ENCODE measurements at places on chromosomes 11 and 22.

- DNase-seq = no peak
These were observed 31.7 kb upstream of the NAV2 start for GRCh38 chr11:19680829-19681368.

DNA sequence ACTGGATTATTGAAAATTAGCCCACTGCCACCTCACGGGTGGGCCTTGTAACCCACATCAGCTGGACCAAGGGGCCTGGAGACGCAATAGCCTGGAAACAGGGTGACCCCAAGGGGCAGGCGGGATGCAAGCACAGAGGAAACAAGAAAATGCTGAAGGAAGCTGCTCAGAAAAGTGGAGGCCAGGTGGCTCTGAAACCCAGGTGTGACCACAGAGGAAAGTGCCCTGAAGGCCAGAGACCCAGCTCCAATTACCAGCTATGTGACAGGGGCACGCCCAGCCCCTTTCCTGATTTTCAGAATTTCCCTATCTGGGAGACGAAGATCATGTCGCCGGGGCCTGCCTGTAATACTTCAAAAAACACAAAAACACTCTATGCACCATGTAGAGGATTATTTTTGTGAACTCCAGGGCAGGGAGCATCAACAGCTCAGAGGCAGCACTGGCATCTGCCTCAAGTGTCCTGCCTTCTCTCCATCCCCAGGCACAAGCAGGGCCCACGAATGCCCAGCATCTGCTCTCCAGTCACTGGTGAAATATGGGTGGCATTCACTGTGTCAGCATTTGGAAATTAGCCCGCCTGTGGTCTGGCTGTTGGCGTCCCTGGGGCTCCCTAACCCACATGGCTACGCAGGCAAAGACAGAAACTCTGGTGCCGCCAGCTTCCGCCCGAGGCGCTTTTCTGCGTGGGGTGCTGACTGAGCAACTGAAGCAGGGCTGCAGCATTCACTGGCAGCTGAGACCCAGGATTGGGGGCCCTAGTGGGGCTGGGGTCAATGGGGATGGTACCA lies 6.3 kb downstream of the KCNJ1 start:
- DNase-seq = no peak

- DNase-seq = no peak
These were observed 461 bp downstream of the TBC1D10A start for GRCh38 chr22:30326255-30326705.

DNA sequence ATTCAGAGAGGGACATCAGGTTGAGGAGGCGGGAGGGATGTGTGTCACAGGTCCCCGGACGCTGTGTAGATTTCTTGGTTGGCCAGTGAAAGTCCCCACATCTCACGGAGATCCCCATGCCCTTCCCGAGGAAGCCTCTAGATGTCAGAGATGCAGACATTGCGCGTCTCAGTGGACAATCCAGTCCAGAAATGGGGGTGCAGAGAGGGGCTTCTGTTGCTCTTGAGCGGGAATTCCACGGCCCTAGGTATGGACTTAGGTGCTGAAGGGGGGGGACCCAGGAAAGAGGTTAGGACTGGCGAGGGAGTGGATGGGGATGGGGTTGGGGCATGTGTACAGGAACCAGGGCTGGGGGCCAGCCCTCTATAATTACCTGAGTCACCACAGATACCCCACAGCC lies 7.0 kb downstream of the THY1 start:
- DNase-seq = no peak

GRCh38 chr11:113519989-113520613 lies 44.9 kb upstream of the DRD2 start:
- DNase-seq = no peak

DNA sequence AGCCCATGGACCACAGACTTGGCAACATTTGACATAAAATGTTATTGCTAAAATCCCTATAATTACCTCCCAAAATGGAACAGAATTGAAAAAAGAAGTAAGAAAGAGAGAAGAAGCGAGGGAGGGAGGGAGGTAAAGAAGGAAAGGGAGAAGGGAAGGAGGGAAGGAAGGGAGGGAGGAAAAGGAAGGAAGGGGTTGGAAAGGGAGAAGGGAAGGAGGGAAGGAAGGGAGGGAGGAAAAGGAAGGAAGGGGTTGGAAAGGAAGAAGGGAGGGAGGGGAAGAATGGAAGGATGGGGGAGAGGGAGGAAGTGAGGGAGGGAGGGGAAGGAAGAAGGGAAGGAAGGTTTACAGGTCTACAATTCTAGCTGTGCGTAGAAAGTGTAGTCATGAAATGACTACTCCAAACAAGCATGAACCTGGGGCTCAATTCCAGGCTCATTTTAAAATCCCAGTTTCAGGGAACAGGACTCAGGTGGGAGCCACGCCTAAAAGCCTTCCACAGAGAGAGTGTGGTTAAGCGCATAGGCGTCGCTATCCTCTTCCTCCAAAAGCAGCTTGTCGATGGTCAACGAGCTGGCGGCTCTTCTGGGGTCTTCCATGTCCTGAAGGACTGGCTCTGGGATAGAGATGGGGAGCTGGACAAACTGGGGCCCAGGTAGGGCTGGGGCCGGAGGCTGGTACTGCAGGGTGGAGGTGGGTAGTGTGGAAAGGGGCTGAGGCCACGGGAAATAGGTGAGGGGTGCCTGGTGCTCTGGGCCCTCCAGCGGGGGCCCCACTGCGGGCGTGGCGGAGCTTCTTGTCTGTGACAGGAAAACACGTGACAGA lies 25.1 kb downstream of the POU2AF1 start:
- DNase-seq = no peak

DNA sequence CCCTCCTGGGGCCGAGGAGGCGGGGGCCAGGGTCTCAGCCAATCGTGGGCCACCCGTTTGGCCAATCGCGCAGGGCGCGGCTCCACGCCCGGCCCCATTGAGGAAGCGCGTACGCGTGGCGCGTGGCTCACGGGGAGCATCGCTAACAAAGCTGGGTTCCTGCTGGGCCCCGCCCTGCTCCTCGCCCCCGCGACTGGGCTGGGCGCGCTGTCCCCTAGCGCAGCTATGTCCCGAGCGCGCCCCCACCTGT lies 614 bp upstream of the ASCL2 start:
- no peak for DNase-seq

DNA sequence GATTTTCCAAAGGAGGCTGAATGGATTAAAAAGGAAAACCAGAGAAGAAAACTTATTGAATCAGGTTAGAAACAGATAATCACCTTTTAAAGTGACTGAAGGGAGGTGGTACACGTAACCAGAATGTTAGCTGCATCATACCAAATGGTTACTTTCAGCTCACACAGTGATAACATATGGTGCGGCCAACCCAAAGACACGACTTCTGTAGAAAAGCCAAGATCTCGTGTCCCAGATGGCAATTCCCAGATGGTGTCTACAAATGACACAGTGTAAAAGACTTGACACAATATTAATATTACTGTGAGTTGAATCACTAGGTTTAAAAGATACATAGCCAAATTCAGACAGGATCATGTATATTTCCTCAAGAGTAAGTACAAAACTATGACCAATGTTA lies 5.2 kb downstream of the PPP2R1B start:
- no peak for DNase-seq

GRCh38 chr11:129814244-129815014 lies 1.2 kb upstream of the TMEM45B start:
- no peak for DNase-seq

- no peak for DNase-seq
These were observed 23.2 kb downstream of the MED15 start for GRCh38 chr22:20530368-20531153.

GRCh38 chr11:46736615-46737014 lies 17.6 kb downstream of the F2 start:
- no peak for DNase-seq

DNA sequence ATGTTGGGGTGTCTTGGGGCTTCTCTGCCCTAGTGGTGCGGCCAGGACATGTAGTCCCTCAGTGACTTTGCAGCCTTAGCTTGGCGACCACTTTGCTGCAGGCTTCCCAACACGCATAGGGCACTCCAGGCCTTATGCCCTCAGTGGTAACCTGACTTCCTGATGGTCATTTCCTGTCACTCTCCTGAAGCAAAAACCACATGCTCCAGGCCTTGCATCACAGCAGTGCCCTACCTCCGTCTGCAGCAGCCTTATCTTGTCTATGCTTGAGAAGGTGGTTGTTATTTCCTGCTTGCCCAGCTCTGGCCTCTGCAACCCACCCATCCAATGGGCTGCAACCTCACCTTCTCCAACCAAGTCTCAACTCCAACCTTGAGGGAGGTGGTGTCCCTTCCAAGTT lies 33.4 kb upstream of the PISD start:
- DNase-seq = no peak

DNA sequence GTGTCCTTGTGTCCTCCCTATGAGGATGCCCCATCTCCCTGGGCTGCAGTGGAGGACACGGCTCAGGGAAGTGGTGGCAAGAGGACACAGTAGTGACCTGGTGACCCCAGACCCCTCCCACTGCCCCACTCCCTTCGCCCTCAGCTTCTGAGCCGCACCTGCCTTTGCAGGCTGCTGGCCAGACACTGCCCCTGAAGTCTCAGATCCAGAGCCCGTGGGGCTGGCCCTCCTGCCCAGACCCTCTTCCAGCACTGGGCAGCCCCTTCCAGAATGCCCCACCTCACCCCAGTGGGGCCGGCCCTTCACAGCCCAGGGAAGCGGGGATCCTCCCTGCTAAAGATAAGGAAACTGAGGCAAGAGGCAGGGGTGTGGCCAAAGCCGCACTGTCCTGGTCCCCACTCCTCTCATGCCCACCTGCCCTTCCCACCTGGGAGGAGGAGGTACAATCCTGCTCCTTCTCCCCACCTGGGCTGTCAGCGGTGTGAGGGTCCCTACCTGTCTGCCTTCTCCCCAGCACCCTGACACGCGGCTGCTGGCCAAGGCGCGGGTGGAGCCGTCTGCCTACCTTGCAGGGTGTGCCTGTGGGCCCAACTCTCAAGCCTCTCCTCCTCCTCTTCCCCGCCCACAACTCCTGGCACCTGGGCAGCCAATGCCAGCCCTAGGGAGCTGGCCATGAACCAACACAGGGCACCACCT lies 17.3 kb downstream of the TRPM5 start:
- no peak for DNase-seq

- no peak for DNase-seq
These were observed 30.7 kb upstream of the RBX1 start for GRCh38 chr22:40920526-40920925.

DNA sequence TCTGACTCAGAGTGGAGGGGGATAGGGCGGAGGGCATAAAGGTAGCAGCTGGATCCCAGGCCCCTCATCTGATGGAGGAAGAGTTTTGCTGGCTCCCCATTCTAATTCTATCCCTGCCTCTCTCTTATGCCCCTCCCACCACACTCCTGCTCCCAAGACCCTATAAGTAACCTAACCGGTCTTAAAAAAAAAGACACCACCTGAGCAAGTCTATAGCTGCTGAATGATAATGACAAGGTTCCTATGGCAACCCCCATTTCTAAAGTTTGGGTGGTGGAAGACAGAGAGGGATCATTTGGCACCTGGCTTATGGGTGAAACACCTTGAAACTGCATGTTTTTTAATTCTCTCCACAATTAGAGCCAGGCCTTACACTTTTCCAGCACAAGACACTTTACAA lies 69.6 kb downstream of the LARGE1 start:
- no peak for DNase-seq

- DNase-seq = no peak
These were observed 1.6 kb downstream of the CECR2 start for GRCh38 chr22:17370766-17371432.

- no peak for DNase-seq
These were observed 298.8 kb downstream of the SWAP70 start for GRCh38 chr11:9962722-9963121.

DNA sequence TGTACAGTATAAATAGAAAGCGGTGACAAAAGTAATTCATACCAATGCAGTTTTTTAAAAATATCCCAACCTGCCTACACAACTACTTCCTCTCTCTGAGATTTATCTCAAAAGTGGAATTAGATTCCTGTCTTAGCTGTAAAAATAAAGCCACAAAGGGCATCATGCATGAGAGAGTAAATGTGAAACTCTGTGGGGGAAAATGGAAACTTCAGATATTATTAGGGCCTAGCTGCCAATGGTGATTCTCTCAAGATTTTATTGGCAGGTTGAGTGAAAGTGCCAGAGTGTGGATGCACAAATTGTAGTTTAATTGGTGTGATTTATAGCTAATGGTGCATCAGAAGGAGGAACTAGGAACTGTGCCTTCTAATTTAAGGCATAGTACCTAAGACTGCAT lies 356.9 kb upstream of the CCDC90B start:
- DNase-seq = no peak

DNA sequence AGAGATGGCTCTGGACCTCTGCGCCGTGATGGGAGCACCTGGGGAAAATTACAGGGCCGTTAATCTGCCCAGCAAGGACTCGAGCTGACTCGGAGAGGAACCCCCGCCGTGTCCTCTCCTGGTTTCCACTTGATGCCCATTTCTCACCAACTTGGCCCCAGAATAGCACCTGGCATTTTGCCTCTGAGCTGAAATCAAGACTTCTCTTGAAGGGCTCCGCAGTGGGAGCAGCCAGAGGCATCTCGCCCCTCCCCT lies 19.0 kb upstream of the CABP7 start:
- no peak for DNase-seq

- peak; percentile 3 for DNase-seq
These were observed 49.3 kb downstream of the CABIN1 start for GRCh38 chr22:24060375-24060788.

- no peak for DNase-seq
These were observed 3.9 kb downstream of the TOLLIP start for GRCh38 chr11:1305501-1306056.

DNA sequence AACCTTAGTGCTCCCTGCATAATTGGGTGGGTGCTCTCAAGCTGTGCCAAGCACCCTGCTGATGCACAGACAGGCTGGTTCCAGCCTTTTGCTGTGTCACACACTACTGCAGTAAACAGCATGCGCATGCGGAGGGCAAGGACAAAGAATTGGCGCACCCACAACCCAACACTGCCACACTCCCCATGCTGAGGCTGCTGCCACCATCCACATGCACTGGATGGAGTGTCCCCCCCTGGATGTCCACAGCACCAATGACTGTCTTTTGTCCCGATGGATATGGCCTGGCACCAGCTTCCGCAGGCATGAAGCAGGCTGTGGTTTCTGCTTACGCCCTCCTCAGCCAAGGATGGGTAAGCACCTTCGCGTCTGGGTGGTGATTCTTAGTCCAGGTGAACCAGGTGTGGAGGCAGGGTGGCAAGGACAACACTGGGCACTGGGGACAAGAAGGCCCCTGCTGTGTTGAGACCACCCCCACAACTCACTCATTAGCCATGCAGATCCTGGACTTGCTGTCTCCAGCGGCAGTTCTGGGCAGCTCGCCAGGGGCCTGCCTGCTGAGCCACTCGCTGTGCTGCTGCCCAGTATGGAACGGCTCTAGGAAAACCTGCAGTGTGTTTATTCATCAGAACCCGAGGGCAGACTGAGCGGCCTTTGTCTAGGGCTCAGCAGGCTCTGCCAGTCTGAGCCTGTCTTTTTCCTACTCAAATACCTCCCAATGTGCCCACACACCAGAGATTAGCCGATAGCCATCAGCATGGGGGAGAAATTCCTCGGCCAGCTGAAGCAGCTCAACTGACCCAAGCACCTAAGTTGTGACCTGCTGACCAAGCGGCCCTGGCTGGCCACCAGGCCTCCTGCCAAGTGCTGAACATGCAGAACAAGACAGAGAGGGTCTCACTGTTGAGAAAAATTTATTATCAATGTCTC lies 8.2 kb upstream of the NAP1L4 start:
- DNase-seq = peak; percentile 98

GRCh38 chr11:27926981-27927481 lies 180.9 kb downstream of the KIF18A start:
- no peak for DNase-seq
